Fibroblast of skin of back (primary cell): ENCODE measurements at places on chromosomes 2 and 18.
A peak's percentile ranks its signal among the peaks of the same experiment; 100 is the strongest.

DNA sequence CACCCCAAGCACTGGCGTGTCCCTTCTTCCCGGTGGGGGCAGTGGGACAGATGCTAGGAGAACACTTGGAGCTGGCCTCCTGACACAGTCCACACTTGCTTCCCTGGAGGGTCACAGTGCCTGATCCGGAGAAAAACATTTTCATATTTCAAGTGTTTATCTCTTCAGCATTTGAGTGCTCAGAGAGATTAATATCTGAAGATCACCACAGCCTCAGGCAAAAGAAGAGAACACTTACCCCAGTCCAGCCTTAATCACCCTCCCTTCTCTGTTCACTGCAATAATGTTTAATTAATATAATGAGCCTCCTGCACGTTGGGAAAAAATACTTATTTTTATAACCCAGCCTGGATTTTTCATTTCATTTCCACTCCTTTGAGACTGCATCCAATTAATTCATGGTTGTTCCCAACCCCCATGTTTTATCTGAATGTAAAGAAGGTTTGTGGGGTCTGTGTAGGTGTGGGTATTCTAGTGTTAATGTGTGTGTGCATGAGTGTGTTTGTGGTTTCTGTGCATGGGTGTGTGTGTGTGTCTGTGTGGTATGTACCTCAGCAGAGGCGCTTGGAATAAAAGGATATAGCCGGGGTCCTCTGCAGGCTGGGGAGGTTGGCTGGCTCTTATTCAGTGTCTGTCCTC lies 72.1 kb downstream of the NRP2 start:
- no peak for DNase-seq

DNA sequence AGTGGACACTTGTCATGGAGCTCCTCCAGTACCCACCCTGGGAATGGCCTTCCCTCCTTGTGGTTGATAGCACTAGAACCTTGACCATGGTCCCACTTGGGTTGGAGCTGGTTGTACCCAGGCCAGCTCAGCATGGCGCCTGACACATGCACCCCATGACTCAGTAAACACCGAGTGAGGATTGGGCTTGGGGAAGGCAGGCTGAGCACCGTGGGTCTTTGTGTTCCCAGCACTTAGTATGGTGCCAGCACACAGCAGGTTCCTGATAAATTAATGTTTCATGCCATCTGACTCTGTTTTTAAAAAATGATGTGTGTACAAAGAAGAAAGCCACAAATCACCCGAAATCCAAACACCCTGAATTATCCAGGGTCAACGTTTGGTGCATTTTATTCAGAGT lies 69.8 kb downstream of the CIB4 start:
- no peak for DNase-seq

GRCh38 chr18:37619964-37620363 lies 54.4 kb upstream of the CELF4 start:
- DNase-seq: no peak

- no peak for DNase-seq
Observed at GRCh38 chr18:63185984-63186383, 133.6 kb downstream of the BCL2 start.

- no peak for DNase-seq
Observed at GRCh38 chr18:39485696-39486095, 1920.1 kb upstream of the CELF4 start.

DNA sequence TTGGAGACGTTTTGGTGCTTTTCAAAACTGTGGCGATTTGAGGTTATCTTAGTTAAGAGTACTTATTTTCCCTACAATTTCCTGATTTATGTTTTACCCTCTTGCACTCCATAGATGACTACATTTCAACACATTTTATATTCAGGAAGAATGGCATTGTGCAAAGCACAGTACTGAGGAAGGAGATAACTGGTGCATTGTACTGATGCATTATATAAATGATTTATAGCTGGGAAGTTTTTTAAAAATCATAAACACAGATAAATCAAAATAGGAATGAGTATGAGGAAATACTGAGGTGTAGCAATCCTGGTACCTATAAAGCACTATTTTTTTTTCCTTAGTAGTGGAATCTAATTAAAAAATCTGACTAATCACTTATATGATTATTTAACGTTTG lies 5.6 kb downstream of the REL start:
- DNase-seq: no peak

DNA sequence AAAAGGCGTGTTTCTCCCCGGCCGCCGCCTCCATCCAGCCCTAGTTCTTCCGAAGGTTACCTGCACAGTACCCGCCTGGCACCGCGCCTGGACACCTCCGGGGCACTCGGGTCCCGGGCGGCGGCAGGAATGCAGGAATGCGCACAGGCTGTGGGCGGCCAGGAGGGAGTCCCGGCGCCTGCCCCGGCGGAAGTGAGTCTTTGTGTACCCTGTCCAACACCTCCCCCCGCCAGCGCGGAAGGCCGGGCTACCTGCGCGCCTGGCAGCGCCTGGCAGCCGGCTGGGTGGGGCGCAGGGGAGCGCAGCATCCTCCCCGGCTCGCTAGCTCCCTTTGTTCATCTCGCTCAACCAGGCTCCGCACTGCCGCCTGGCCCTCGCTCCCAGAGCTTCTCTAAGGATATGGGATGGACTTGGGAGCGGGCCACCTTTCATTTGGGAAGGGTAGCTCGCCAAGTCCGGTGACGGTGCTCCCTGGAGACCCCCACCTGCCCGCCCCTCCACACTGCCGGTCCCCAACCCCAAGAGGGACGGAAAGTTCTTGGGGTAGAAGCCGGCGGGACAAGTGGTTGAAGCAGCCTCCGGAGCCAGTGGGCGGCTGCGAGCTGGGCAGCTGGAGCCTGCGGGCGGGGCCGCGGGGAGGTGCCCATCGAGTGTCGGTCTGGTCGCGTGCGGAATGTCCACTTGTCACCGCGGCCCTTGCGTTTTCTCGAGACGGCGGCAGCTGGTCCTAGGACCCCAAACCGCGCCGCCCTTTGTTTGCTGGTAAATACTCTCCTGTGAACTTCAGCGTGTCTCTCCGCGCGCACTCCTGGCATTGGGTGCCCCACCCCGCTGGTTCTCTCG lies 1.2 kb upstream of the ST6GAL2 start:
- DNase-seq: peak; percentile 46

- DNase-seq: no peak
Observed at GRCh38 chr2:46230115-46230571, 67.1 kb upstream of the EPAS1 start.

DNA sequence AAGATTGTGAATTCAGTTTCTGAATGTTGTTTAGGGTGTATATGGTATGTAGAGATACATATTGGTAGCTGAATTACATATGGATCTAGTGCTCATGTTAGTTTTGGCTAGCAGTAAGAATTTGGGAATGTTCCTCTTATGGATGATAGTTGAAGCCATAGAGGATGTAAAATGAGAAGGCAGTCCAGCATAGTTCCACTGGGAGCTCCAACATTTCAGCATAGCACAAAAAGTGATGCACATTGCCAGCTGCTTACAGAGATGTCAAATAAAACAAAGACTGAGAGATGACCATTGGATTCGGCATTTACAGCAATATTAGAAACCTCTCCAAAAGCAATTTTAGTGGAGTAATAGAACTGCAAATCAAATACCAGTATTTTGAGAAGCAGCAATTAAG lies 77.4 kb downstream of the EML4 start:
- DNase-seq: peak; percentile 1
